ENCODE measurements at places on chromosomes 3 and 15.

DNA sequence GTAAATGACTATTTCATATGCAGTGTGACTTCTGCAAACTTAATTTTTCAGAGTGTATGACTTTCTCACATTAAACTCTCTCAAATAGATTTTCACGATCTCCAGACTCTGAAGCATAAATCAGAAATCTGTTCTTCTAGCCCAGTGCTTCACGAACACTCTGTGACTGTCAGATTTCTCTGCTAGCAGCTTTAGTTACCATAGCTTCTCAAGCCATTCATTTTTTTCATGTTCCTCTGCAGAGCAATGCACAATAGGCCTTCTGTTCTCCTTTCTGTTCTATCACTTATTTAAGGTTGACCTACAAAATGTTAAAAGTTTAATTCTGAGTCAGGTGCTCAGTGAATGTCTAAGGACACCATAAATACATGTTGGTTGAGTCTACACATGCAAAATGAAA lies 1102.2 kb downstream of the TUSC7 start:
- DNase-seq = no peak

GRCh38 chr15:74295800-74296199 lies 59.7 kb downstream of the CCDC33 start:
- DNase-seq = no peak

DNA sequence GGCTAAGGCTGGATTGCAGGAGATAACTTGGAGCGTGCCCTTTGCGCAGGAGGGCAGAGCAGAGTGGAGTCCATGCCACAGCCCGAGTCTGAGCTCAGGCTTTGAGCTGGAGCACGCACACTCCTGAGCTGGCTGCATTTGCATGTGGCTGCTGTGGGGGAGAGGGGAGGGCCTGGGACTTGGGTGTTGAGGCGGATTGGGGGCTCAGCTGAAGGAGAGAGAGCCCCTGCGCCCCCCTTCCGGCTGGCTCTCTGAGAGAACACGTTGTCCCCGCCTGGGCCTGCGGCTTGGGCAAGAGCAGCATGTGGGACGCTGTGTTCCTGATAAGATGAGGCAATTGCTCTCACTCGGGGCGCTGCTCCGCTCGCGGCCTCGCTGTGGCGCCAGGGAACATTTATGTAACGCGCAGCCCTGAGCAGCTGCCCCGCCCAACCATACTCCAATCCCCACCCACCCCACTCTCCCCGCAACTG lies 39.1 kb downstream of the KLF13 start:
- DNase-seq = peak; percentile 67

GRCh38 chr3:8204853-8205650 lies 296.6 kb upstream of the LMCD1 start:
- DNase-seq = no peak

DNA sequence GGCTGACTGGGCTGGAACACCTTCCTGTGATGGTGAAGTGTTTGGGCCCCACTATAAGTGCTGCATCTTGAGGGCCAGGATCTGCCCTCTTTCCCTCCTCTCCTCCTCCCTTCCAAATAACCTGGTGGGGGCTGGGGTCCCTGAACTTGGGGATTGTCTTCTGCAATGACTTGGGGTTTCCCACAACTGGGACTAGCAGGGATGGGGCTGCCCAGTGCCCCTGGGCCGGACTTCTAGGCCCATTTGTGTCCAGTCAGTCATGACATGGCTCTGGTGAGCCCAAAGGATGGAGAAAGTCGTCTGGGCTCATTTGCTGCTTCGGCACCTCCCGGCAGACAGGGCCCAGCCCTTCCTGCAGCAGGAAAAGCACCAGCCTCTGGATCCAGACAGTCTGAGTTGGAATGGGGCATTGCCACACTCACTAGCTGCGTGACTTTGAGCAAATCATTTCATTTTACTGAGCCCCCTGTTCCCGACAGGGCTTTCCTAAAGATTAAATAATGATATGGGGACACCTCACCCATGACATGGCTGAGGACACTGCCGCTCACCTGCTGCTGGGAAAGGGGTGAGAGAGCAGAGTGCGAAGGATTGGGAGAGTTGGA lies 113.2 kb downstream of the DNAJB8 start:
- DNase-seq = no peak

GRCh38 chr3:112602217-112602838 lies 38.6 kb downstream of the CCDC80 start:
- DNase-seq = no peak

- DNase-seq = no peak
Observed at GRCh38 chr3:140022066-140022770, 87.2 kb downstream of the CLSTN2 start.

DNA sequence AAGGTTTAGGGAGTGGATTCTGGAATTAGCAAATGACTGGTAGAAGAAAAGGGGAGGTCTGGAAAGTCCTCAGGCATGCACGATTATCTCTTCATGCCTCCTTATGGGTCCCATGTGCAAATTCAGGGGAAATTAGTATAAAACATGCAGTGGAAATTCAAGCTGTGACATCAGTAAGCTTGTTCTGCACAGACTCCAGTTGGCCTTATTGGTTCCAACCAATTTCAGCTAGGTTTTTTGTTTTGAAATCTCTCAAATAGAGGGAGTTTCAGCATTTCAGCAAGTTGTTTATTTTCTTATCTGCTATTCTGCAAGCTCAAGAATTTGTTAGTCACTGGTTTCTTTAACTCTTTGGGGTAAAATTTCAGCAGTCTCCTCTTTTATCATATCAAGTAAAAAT lies 774 bp upstream of the TMCO5A start:
- DNase-seq = no peak

GRCh38 chr15:53611145-53611920 lies 148.1 kb downstream of the WDR72 start:
- no peak for DNase-seq

DNA sequence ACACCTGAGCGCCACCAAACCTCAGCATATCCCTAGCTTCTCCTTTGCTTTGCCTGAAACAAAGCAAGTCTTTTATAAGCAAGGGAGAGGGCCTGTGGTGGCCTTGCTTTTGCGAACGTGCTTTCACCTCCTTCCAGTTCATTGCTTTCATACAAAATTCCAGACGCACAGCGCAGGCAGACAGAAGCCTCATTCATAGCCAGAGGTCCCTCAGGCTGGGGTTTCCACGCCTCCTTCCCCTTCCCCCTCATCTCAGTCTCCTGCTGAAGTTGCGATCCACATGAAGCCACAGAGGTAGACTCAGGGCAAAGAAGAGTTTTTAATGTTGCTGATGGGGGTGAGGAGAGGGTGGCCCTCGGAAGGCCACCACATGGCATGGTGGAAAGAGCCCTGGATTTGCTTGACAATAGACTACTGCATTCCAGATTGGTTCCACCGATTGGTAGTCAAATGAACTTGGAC lies 59.4 kb upstream of the FLNB start:
- DNase-seq = no peak

GRCh38 chr15:80473286-80474223 lies 69.4 kb downstream of the ARNT2 start:
- DNase-seq = no peak

- DNase-seq = no peak
Observed at GRCh38 chr15:101388046-101388445, 93.0 kb upstream of the SNRPA1 start.

GRCh38 chr3:73695841-73696240 lies 71.1 kb upstream of the PDZRN3 start:
- no peak for DNase-seq

- no peak for DNase-seq
Observed at GRCh38 chr3:195097331-195098255, 173.4 kb downstream of the XXYLT1 start.

DNA sequence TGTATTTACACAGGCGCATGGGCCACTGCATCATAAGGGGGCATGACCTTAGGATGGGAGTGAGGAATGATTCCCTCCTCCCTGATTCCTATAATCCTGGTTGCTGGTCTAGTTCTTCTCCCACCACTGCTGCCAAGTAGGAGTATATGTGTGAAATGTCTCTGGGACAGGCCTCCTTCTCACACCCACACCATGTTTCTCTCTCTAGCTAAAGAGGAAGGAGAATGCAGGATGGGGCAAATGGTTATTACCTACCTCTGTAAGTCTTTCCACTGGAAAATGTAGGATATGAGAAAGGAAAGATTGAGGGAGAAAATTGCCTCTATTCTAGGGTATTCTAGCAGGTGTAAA lies 159.2 kb downstream of the THSD4 start:
- DNase-seq = no peak

GRCh38 chr3:192851821-192852372 lies 65.8 kb downstream of the MB21D2 start:
- DNase-seq = no peak

DNA sequence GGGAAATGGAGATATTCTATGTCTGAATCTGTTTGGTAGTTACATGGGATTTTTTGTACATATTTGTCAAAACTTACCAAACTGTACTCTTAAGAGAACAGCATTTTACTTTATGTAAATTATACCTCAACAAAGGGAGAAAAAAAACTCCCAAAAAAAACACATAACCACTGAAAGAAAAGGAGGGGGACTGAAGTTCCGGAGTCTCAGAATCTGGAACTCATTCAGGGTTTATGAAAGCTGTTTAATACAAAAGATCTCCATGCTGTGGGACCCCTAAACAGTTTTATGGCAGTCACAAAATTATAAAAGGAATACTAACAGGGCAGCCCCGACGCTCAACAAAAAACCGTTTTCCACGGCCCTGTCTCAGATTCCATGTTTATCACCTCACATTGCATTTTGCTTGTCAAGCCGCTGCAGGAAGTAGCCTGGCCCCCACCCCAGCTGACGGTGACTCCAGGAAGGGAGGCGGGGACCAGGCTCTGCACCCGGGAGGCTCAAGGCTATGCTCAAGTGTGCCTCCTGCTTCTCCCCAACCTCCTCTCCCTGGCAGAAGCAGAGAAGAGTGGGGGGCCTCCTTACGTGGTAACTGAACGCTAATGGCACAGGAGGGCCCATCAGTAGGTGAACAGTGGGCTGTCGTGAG lies 29.3 kb downstream of the RFT1 start:
- DNase-seq = no peak

DNA sequence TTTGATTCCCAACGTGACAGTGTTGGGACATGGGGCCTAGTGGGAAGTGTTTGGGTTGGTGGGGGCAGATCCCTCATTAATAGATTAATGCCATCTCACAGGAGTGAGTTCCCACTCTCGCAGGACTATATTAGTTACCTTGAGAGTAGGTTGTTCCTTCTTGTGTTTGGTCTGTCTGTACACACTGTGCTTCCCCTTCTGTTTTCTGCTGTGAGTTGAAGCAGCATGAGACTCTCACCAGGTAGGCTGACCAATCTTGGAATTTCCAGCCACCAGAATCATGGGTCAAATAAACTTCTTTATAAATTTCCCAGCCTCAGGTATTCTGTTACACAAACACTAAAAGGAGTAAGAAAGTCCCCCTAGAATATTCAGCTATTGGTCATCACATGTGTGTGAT lies 145.4 kb downstream of the ERC2 start:
- DNase-seq = no peak

- no peak for DNase-seq
Observed at GRCh38 chr3:40185029-40185695, 124.3 kb upstream of the EIF1B start.

- no peak for DNase-seq
Observed at GRCh38 chr15:39312984-39313383, 267.9 kb upstream of the THBS1 start.

- DNase-seq = no peak
Observed at GRCh38 chr3:43549626-43550290, 72.1 kb downstream of the ANO10 start.

DNA sequence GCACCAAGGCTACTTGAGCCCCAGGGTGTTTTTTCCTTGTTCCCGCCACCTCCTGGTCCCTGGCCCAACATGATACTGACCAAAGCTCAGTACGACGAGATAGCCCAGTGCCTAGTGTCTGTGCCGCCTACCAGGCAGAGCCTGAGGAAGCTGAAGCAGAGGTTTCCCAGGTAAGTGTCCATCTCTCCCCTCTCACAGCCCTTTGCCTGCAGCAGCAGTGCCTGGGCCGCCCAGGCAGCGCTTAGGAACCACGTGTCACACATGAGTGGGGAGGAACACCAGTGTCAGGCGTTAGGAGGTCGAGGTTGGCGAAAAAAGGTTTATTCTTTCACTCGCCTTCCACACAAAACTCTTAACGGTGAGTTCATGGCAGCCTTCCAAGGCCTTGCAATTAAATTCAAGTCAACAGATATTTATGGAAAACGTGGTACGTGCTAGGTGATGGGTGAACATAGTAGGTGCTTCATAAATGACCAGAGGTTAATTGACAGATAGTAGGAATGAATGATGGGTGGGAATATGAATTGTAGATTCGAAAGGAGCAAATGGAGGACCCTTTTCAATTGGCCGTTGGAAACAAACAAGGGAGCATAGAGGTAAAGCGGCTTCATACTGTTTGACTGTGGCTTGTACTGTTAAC lies 486 bp downstream of the CDIN1 start:
- peak; percentile 23 for DNase-seq

DNA sequence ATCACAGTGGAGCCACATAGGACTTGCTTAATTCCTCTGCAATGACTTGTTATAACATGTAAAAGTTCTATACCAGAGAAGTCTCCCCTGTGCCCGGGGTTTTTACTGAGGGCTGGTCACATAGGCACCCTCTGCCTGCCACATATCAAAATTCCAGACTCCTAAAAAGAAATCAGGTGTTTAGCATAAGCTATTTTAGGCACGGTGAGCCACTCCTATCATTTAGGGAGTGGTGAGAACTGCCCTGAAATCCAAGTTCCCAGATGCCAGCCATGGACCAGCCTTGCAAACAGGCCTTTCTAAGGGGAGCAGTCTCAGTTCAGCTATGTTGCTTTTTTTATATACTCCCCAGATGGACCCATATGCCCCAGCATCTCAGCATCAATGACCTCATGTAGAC lies 130.3 kb downstream of the THSD4 start:
- DNase-seq = no peak

DNA sequence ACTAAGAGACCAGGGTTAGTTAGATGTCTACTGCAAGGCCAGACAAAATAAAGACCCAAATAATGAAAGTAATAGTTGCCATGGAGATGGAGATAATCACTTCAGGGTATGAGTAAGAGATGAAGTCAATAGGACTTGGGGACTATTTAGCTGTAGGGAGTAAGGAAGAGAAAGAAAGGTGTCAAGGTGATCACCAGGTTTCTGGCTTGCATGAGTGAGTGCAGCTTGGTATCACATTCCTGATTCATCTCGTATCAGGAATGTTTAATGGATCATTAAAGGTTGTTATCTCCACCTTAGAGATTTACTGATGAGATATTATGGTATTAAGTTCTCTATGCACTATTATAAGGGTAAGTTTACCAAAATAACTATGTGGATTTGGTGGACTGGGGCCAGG lies 357.4 kb upstream of the ATP11B start:
- DNase-seq = no peak

DNA sequence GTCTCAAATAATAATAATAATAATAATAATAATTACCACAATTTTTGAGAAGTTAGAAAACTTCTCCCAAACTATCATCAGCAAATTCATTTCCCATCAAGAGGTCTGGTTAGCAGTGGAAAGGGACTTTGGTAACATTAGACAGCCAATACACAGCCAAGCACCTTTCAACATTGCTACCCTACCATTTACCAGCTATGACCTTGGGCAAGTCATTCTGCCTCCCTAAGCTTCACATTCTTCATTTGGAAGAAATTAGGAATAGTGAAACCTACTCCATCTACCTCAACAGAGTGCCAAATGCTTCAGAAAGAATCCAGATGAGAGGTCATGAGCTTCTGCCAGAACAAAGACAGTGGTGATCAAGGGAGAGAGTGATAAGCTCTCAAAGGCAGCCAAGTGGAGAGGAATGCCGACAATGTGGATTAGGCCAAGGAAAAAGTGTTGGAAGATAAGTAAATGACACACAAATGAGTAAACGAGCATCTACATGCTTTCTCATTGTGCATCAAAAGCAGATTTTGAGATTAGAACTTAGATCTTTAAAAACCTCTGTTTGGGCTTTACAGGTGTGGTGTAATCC lies 42.9 kb upstream of the LPP start:
- no peak for DNase-seq
